ENCODE measurements at places on chromosomes 7 and 10.

- DNase-seq, result peak; percentile 32
Observed at GRCh38 chr10:133324198-133324792, 12.4 kb downstream of the CALY start.

DNA sequence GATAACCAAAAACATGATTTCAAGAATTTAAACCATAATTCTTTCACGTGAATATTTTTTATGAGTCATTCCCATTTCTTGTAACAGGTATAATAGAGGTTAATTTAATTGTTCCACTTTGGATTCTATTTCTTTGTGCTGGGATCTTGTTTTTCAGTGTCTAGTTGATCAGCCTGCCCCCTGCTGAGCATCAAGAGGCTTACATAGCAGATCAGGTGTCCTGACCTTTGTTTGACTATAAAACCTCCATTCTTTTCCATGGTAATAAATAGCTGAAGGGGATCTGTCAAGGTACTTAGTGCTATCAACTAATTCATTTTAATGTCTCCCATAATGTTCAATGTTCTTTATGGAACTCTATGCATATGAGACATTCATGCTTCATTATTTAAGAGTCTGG lies 4.9 kb downstream of the COL17A1 start:
- peak; percentile 47 for DNase-seq

GRCh38 chr10:88236121-88236743 lies 346.9 kb downstream of the RNLS start:
- DNase-seq, result no peak

DNA sequence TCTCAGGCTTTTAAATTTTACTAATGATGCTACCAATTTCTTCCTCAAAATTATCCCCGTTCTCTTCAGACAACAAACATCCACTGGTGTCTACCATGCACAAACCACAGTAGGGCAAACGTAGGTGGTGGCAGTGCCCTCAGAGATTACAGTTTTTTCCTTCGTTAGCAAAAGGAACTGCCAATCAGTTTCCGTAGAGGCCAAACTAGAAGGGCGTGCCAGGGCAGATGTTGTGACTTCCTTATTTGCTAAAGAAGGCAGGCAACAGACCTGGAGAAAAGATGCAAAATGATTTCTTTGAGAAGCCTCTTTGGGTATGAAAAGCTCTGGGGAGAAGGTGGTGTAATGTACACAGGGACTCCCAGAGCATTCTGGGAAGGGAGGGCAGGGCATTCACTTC lies 7.6 kb upstream of the FAM180A start:
- no peak for DNase-seq

DNA sequence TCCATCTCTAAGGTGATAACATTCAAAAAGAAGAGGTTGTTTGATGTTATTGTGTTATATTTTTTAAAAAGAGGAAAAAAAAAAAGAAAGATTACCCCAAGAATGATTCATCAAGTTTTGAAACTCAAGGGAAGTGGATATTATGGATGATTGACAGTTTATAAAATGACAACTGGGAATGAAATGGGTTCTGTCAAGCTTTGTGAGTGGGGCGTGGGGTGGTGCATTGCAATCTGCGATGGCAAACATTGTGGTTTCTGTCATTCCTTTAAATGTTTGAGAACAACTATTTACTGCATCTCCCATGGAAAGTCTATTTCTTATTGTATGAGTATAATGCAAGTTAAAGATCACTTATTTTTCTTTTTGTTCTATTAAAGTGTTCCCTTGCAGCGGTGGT lies 297.0 kb downstream of the CCDC3 start:
- DNase-seq, result no peak

GRCh38 chr10:123139521-123140163 lies 3.9 kb downstream of the HMX3 start:
- no peak for DNase-seq

GRCh38 chr7:36781011-36781738 lies 56.9 kb upstream of the AOAH start:
- DNase-seq, result no peak

DNA sequence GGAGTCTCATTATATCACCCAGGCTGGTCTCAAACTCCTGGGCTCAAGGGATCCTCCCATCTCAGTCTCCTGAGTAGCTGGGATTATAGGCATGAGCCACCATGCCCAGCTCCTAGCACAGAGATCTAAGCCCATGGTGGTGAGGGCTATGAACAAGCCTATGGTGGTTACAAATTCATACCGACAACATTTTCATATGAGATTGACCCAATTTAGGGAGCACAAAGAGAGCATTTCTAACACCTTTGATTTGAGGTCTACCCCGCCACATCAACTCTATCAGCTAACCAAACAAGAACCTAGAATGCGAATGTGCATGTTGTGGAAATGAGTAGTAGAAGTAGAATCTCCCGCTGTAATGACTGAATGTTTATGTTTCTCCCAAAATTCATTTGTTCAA lies 14.2 kb upstream of the PRF1 start:
- DNase-seq, result no peak

DNA sequence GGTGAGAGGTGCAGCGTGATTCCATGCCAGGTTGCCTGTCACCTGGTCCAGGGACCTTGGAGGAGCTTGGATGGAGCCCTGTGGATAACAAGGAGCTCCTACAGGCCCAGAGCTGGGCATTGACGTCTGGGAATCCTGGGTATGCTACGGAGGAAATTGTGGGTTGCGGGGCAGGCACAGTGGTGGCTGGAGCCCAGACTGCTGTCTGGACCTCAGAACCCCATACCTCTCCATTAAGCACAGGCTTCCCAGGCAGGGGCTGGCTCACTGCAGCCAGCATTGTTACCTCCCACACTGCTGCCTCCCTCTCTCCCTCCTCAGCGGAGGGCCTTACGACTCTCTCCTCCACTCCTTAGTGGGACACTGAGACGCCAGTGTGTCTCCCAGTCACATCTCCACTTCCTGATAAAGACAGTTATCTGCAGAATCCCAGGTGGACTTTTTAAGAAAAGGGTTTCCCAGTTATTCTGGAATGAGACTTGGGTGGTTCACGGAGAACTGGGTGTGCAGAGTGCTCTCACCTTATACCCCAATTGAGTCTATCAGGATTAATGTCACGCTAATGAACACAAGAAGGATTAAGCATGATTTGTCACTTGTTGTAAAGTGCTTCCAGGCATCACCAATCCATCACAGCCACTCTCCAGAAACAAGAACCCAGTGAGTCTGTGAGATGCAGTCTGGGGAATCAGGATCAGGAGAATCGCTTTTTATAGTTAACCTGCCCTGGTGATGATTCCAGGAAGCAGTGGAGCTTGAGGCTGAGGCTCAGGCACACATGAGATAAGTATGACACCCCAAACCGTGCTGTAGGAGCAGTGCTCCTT lies 309.4 kb downstream of the RPS24 start:
- no peak for DNase-seq
